ENCODE measurements at places on chromosomes 3 and 15.

DNA sequence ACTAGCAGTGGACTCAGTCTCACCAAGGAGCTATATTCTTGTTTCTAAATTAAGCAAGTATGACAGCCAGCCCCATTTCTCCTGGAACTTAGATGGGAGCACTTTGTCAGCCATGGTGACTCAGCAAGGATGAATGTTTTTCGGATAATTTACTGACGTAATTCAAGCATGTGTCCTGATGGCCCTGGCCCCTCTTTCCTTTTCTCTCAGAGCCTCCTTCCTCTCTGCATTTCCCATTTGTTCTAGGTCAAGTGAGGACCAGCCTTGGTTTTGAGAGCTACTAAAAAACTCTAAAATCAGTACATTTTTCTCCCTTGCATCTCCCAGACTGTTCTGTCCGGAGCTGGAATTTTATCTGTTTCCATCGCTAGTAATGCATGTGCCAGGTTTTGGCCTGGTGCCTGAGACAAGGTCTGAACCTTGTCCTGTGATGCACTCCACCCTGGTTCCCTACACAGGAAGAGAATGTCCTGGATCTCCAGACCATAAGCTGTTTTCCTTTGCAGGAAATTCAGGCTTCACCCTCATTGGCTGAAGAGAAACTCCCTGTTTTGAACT, 256.6 kb upstream of the ROPN1 start:
- peak; percentile 63 for DNase-seq

DNA sequence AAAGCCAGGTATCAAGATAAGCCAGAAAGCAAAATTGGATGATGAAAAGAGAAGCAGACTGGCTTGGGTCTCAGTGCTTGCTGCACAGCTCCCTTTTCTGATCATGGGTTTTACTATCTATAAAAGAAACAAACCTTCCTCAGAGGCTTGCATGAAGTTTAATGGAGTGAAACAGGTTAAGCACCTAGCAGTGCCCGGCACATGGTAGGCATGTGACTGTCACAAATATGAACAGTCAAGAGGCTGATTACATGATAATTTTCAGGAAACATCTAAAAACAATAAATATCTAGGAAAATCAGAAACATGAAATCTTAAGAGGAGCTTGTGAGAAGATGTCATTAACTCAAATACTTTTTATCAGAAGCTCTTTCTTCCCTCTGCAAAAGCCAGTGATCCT, 519.2 kb downstream of the EPHB1 start:
- DNase-seq, result no peak

DNA sequence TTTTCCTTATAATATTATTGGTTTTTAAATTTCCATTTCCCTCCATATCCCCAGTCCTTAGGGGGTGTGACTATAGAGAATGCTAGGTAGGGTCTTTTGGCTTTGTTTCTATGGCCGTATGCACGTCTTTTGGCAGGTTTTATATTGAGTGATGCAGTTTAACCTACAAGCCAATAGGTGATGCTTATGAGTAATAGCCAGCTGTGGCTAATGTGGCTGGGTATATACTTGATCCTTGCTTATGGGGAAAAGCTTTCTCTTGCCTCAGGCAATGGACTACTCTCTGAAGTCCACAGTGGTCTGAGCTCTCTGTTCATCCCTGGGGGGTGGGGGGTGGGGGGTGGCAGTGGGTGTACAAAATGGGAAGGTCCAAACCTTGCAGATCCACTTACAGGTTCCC, 223.9 kb downstream of the MFSD1 start:
- no peak for DNase-seq

DNA sequence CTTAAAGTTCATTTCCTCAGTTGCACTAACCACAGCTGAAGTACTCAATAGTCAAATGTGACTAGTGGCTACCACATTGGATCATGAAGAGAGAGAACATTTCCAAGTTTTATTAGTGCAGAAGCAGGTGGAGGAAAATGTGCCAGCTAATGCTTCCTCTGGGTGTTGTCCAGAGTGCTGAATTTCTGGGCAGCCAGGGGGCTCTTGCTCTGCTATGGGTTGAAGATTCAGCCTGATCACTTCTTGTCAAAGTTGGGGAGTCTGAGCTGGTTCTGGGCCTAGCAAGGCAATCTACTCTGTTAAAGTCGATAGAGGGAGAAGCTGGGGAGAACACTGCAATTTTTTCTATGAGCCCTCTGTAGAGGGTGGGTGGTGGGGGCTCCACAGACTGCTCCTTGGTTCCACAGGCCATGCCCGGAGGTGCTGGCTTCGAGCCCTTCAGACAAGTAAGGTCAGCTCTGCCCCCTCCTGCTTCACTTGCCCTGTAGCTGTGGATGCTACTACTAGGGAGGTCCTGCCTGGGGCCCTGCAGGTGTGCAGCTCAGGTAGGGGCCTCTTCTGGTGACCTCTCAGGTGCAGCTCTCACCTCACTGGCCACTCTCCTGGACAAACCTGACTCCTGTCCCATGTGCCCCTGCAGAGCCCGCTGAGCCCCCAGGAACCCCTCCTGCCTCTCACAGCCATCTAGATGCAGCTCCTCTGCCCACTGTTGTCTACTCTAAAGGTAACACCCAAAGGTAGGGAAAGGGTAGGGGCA, 8.2 kb downstream of the ALG3 start:
- DNase-seq, result no peak

GRCh38 chr15:54564166-54564565, 585.9 kb downstream of the UNC13C start:
- peak; percentile 7 for DNase-seq

DNA sequence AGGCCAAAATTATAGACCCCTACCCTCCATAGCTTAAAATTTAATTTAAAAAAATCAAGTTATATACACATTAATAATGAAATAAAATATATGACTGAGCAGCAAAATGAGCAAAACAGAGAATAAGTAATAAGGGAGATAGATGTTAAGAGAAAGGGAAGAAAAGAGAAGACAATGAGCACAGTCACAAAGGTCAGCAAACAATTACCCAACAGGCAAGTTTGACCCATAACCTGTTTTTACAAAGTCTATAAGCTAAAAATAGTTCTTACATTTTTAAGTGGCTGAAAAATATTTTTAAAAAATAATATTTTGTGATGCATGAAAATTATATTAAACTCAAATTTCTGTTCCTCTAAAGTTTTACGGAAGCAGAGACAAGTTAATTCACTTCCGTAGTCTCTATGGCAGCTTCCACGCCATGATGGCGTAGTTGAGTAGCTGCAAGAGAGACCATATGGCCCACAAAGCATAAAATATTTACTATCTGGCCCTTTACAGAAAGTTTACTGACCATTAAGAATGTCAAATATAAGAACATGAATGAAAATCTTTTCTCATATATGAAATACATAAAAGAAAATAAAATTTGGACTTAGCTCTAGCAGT, 47.5 kb downstream of the ACAP2 start:
- no peak for DNase-seq

- DNase-seq, result no peak
Observed at GRCh38 chr3:189573004-189573403, 58.2 kb upstream of the TP63 start.

DNA sequence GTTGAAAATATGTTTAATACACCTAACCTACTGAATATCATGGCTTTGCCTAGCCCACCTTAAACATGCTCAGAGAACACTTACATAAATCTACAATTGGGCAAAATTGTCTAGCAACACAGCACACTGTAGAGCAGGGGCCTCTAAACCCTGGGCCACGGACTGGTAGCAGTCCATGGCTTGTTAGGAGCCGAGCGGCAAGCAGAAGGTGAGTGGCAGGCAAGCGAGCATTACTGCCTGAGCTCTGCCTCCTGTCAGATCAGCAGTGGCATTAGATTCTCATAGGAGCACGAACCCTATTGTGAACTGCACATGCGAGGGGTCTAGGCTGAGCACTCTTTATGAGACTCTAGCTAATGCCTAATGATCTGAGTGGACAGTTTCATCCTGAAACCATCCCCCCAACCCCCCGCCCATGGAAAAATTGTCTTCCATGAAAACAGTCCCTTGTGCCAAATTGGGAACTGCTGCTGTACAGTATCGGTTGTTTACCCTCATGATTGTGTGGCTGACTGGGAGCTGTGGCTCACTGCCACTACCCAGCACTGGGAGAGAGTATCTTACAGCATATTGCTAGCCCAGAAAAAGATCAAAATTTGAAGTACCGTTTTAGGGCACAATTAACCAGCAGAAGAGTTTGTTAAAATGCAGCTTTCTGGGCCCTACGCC, 26.1 kb downstream of the CMSS1 start:
- no peak for DNase-seq

GRCh38 chr3:4821975-4822374, 157.3 kb upstream of the BHLHE40 start:
- no peak for DNase-seq

DNA sequence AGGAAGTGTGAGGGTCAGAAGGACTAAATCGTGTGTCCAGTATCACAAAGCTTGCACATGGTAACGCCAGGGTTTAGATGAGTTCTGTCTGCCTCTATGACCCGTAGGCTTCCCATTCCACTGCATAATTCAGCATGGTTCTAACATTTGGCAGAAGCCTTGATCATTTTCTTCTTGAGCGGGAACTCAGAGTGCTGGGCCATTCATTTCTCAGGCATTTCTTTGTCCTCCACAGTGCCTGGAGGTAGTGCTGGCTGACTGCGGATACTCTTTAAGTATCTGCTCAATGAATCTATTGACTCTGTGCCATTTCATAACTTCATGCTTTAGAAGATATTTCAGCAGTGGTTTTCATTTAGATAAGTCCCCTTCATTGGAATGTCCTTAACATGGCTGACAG, 370.2 kb downstream of the EPHB1 start:
- no peak for DNase-seq

- no peak for DNase-seq
Observed at GRCh38 chr3:56593455-56594158, 36.6 kb downstream of the CCDC66 start.

DNA sequence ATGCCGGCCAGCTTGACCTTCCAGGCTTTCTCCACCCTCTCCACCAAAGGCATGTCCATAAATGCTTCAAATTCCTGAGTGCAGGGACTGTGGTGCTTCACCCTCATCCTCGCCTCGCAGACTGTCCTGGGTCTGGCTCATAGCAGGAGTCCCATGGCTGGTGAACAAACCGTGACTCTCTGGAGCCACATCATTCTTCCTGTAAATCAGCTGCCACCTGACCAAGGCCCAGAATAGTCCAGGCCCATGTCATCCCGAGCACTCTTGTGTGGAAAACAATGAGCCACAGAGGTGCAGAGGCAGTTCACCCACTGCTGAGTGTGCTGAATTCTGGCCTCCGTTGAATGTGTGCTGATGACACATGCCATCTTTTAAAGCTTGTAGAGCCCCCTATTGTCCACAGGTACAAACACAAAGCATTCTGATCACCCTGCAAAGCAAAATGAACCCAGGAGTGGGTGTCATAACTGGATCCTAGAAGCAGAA, 68.6 kb downstream of the ABHD5 start:
- peak; percentile 56 for DNase-seq

GRCh38 chr15:73941044-73941443, 14.8 kb downstream of the LOXL1 start:
- DNase-seq, result no peak

- no peak for DNase-seq
Observed at GRCh38 chr15:94253742-94254141, 22.4 kb downstream of the MCTP2 start.

- DNase-seq, result no peak
Observed at GRCh38 chr3:63724987-63725386, 72.5 kb downstream of the SNTN start.

DNA sequence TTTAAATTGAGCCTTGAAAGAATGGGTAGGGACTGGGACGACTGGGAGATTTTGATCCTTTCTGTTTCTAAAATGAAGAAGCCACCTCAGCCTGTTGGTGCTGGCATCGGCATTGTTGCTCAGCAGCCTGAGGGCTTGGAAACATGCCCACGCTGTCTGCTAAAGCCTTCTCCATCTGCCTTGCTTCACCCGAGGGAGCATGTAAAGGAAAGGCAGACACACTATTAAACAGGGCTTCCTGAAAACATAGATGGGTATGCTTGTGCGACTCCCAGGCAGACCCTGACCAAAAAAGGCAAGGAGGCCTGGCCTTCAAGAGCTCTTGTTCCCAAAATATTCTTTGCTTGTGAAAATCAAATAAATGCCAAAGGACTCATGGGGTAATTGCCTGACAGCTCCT, 84.2 kb upstream of the SLC4A7 start:
- DNase-seq, result no peak

- no peak for DNase-seq
Observed at GRCh38 chr3:33942483-33943150, 144.2 kb downstream of the PDCD6IP start.

DNA sequence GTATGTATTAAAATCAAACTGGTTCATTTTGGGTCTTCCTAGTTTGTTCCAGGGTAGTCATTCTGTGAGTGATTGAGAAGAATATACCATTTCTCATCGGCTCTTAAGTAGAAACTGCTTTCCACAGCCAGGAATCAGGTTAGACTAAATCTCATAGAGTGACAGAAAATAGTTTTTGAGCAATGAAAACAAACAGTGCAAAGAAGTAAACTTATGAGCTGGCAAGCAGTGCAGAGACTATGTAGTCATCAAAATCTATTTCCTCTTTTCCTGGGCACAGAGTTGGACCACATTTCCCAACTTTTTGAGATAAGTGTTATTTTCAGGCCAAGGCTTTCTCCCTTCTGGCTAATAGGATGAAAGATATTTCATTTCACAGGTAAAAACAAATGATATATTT, 66.5 kb downstream of the UBE3A start:
- peak; percentile 66 for DNase-seq

DNA sequence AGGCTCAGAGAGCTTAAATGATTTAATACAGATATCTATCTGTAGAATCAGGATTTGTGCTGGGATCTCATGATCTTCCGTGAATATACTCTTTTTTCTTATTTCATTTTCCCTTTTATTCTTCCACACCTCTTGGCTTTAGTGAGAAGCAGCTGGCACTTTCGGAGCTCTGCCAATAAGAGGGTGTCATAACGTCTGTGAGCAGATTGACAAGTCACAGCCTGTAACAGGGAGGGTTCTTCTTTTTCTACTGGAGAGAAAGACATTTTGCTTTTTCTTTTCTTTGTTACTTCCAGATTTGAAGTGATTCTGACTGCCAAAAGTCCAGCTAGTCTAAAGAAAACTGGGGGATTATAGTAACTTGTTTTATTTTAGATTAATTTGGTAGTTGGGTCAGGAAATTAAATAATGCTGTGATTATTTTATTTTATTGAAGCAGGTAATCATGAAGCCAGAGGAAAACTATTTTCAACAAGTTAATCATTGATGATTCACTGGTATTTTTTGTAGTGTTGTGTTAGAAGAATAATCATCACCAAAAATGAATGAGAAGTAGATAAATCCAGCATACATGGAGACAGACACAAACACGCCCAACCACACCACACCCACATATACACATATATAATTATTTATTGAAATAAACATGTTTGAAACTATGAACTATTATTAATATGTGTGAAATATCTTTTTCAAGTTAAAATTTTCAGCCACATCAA, 69.8 kb downstream of the TNFAIP8L3 start:
- DNase-seq, result no peak

GRCh38 chr3:15778332-15778858, 19.4 kb downstream of the ANKRD28 start:
- no peak for DNase-seq

DNA sequence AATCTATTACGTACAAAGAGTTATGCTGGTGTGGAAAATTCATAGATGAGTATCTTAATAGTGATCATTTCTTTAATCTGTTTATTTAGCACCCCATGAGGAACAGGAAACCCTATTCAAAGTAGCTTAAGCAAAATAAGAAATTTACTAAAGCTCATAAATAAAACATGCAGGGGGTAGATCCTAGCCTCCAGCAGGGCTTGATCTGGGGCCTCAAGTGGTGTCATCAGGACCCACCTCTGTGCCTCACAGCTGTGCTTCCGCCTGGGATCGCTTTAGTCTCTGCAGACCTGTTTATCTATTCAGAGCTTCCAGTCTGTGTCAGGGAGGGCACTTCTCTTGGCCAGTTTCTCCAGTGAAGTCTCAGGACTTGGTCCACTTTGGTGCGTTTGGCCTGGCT, 171.0 kb upstream of the SLC24A5 start:
- no peak for DNase-seq

- peak; percentile 93 for DNase-seq
Observed at GRCh38 chr3:53140847-53141845, 10.9 kb upstream of the RFT1 start.

Measured in suppressor macrophage treated with lipopolysaccharide for 4 hours (primary cell).